ENCODE measurements at places on chromosomes 5 and 9.

- no peak for DNase-seq
These were observed 11.1 kb downstream of the GPR21 start for GRCh38 chr9:123044586-123044985.

DNA sequence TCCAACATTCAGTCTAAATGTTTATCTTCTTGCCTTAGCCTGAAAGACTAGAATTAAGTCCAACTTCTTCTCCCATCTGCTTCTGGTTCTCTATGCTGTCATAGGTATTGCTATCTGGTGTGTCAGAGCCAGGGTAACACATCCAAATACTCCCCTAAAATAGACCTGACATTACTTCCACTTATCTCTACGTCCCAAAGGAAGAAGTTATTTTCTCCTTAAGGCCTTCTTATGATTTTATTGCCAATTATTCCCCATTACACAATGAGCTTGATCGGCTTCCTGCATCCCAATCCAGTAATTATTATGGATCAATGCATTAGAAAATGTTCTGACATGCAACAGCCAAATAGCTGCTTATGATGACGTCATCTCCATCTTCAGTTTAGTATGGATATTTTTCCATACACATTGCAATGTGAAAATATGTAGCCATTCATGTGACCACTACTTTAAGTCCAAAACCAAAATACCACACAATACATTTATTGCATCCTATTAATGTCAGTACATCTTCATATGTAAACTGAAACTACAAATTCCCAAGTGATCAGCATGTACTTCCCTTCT is 555.5 kb downstream of the MAT2B start:
- DNase-seq = no peak

GRCh38 chr5:100777680-100778300 is 125.3 kb downstream of the ST8SIA4 start:
- no peak for DNase-seq

- DNase-seq = no peak
These were observed 91.5 kb downstream of the SPRY4 start for GRCh38 chr5:142233083-142234032.

GRCh38 chr9:117734082-117734481 is 29.9 kb downstream of the TLR4 start:
- no peak for DNase-seq

- DNase-seq = no peak
These were observed 24.1 kb downstream of the EXD3 start for GRCh38 chr9:137398561-137399468.

- DNase-seq = no peak
These were observed 4.1 kb downstream of the SLC6A19 start for GRCh38 chr5:1205255-1206180.

GRCh38 chr5:504326-505154 is 19.7 kb downstream of the SLC9A3 start:
- no peak for DNase-seq

DNA sequence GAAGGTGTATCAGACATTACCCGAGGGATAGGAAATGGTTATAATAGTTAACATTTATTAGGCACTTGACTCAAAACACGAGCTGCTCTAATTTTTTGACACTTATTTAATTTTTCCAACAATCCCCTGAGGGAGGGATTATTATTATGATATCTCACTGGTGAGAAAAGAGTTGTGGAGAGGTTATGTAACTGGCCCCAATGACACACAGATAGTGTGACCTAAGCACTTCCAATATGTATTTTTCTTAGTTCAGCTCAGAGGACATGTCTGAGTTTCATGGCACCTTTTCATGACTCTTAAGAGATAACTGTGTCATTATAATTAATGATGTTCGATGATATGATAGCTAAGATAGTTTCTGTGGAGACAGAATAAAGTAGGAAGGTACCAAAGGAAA is 86.9 kb downstream of the PTCD2 start:
- DNase-seq = no peak

DNA sequence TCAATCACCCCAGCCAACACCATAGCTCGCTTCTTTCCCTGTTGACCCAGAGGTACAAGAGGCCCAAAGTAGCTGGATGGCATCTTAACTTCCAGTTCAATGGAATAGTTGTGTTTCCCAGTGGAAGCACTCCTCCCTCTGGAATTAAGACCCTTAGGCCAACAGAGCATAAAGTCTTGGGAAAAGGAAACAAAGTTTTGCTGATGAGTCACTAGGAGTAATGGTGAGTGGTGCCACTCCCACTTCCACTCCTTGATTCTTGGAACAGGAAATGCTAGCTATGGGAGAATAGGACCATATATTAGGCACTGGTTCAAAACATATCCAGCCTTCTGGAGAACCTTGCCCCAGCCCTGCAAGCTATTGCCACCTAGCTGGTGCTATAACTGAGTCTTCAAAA is 44.7 kb upstream of the LMX1B start:
- no peak for DNase-seq

- no peak for DNase-seq
These were observed 608.7 kb upstream of the FAM174A start for GRCh38 chr5:99926463-99926862.

GRCh38 chr5:76269932-76270610 is 133.0 kb upstream of the IQGAP2 start:
- no peak for DNase-seq

DNA sequence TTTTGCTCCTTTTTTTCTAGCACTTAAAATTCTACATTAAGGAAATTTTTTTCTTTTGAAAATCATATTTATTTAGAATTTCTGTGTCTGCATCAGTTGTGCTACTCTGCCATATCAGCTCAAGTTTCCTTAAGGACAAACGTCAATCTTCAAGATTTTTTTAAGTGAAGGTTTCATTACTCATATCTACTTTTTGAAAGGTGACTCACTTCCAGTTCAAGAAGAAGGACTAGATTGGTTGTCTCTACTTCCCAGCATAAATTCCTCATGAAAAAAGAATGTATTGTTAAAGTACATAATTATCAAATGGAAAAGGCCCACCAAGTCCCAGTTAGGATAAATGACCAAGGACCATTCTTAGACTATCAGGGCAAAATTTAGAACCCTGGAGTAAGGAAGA is 626.5 kb downstream of the DMRTA1 start:
- DNase-seq = no peak

DNA sequence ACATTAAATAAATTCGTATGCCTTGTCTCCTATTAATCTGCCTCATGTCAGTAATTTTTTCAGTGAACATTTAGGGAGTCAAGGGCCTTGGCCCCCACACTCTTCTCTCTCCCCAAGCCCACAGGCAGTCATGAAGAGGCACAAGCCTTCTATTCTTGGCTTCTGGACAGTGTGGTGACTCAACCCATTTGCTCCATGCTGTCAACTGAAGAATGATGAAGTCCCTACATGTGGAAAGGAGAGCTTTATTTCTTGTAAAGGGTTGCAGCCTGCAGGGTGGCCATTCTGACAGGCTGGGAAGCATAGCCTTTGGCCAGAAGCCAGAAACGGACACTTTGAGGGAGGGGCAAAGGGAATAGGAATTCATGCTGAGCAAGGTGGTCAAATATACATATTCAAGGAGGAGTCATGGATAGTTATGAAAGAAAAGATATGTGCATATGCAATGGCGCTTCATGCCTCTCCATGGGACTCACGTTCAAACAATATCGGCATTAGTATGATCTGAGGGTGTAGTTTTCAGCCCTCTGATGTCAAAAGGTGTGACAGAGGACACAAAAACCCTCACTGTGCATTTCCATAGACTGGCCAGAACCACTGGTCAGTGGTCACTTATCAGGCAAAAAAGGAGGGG is 31.3 kb downstream of the ANKRA2 start:
- no peak for DNase-seq

- no peak for DNase-seq
These were observed 285.7 kb upstream of the TUT7 start for GRCh38 chr9:86639899-86640379.

- no peak for DNase-seq
These were observed 15.6 kb upstream of the COL5A1 start for GRCh38 chr9:134626069-134626423.

DNA sequence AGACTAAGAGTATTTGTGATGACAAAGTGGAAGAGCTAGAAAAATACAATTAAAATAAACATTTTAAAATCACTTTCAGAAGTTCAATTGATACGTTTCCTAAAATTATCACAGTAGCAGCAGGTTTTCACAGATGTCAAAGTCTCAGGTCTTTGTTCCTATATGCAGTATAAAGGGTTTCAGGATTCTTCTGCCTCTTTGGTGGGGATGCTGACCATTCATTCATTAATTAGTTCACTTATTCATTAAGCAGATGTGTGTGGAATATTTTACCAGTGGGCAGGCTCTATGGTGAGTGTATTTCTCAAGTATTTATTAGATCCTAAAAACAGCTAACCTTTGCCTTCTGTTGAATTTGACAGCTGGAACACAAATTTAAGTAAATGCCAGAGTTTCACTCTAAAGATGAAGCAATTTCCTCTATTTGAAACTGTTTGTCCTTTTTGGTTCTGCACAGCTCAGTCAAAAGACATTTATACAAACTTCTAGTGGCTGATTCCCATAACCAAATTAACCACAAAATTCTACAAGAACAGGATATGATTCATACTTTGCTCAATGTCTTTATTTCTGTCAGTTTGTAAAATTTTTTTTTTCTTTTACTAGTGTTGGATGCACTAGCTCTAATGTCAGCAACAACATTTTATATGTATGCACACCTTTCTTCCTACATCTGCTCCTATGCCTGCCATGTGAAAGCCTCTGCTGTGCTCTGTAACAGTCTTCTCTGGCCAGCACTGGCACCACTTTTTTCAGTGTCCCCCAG is 75.9 kb upstream of the PRR16 start:
- no peak for DNase-seq

DNA sequence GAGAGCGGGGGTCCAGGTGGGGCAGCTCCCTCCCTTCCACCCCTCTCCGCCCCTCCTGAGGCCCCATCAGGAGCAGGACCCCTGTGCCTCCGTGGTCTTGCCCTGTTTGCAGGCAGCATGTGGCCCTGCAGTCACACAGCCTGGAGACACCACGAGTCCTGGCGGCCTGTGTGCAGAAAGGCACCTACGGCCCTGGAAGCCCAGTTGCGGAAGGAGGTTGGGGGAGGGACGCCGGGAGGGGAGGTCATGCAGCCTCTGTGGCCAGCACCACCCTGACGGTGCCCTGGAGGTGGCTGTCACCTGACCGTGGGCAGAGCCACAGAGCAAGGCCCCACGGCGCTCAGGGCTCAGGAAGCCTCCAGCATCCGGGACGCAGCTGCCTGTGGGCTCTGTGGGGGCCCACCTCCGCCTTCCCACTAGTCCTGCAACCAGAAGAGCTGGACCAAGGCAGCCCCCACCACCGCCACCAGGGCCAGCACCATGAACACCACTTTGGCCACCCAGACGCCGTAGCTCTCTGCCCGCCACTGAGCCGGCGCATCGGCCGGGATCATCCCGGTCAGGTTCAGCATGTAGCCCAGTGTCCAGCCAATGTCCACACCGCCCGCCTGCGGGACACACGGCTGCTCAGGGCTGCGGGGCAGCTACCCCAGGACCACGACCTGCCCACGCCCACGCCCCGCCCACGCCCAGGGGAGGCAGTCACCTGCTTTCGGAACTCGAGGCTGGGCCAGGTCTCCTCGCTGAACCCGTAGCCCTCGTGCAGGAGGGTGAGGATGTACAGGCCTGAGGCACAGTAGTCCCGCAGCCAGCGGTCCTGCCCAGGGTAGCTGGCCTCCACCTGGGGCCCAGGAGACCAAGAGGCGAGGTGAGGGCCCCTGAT is 6.4 kb downstream of the ENTPD8 start:
- no peak for DNase-seq

GRCh38 chr5:171397190-171397589 is 9.5 kb downstream of the NPM1 start:
- DNase-seq = no peak

GRCh38 chr9:105273731-105274130 is 29.3 kb downstream of the SLC44A1 start:
- no peak for DNase-seq

DNA sequence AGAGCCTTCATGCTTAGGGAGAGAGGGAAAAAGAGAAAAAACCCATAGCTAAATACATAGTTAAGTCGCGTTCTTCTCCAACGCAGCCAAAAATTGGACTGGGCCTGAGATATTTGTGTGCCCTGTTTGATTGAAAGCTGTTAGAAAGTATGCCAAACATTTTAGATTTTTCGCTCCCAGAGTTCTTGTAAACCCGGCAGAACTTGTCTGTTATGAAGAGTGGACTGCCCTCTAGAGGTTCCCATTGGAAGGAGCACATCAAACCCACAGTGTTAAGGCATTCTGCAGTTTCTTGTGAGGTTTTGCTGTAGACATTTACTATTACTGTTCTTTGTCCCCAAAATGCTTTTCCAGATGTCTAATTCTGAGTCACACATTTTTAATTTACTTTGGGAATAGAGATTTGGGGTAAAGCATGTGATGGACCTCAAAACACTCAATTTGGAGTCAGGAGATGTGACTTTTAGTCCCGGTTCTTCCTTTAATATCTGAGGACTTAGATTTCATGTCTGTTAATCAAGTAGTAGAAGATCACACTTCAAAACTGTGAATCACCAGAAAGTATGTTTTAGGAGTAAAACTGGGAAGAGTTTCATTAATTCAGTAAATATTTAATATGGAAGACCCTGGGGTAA is 96.6 kb downstream of the PCSK1 start:
- no peak for DNase-seq

DNA sequence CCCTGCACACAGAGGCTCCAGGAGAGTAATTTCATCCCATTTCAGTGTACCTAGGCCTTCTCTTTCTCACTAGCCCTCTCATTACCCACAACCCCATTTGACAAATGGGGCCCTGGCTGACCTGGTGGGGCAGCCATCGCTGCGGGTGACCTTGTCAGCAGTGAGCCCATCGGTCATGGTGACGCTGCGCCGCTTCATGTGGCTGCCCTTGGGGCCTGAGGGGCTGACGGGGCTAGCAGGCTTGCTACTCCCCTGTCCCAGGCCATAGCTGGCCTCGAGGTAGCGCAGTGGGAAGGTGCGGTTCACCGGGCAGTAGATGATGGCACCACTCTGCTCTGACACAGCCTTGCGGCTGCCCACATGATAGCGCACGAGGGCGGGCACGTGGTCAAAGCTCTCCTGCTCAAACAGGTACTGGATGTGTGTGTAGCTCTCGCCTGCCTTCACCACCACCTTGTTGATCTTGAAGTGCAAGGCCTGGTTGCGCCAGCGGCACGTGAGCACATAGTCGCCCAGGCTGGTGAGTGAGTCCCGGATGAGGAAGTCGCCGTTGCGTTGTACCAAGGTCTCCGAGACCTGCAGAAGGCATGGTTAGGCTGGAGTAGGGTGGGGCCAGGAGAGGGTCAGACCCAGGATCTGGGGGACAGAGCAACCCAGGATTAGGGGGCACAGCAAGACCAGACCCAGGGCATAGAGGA is 14.1 kb upstream of the TOR2A start:
- DNase-seq = no peak
